ENCODE measurements at places on chromosomes 7 and 10.

DNA sequence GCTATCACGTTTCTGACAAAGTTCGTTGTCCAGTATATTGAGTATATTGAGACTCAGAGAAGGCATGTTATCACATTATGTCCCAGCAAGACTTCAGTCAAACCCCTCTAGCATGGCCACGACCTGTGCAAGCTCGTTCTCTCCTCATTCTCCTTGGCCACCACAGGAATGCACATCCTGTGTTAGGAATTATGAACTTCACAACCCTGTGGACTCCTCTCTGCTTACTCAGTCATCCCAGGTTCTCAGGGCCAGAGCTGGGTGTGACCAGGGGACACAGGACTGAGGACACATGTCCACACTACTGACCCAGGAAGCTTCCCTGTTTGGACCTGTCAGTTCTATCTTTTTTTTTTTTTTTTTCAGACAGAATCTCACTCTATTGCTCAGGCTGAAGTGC lies 4.4 kb downstream of the SH2D4B start:
- no peak for DNase-seq

DNA sequence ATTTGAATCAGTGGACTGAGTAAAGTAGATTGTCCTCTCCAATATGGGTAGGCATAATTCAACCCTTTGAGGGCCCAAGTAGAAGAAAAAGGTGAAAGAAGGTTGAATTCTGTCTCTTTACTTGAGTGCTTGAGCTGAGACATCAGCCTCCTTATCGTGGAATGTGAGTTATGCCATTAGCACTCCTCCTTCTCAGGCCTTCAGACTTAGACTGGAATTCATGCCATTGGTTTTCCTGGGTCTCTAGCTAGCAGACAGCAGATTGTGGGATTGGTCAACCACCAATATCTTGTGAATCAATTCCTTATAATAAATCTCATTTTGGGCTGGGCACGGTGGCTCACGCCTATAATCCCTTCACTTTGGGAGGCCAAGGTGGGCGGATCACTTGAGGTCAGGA lies 89.2 kb downstream of the CUL2 start:
- no peak for DNase-seq

GRCh38 chr7:127995156-127995880 lies 35.9 kb downstream of the LRRC4 start:
- no peak for DNase-seq

- no peak for DNase-seq
Measured at GRCh38 chr10:9875353-9875752, 1142.3 kb upstream of the CELF2 start.

GRCh38 chr10:71390921-71391690 lies 5.6 kb upstream of the CDH23 start:
- no peak for DNase-seq

DNA sequence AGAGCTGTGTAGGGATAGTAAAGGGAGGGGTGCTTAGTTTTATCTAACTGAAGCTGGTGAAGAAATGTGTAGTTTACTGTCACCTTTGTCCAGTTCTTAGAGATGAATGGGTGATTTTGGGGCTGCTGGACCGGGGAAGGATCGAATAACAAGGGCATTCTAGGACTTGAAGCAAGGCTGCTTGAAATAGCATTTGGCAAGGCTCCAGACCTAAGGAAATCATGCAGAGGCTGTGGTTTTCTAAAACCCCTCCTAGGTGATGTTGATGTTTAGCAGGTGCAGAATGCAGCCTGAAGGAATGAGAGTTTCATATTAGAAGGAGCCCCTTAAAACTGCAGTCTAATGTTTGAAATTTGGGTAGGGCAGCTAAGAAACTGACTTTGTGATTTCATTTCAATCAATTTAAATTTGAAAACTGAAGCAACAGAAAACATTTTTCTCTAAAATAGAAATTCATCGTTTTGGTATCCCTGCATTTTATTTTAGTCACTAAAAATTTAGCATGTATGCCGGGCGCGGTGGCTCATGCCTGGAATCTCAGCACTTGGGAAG lies 68.5 kb downstream of the TET1 start:
- no peak for DNase-seq

GRCh38 chr10:96034625-96035024 lies 8.8 kb upstream of the CCNJ start:
- DNase-seq: no peak
